ENCODE measurements at places on chromosomes 7 and 10.

DNA sequence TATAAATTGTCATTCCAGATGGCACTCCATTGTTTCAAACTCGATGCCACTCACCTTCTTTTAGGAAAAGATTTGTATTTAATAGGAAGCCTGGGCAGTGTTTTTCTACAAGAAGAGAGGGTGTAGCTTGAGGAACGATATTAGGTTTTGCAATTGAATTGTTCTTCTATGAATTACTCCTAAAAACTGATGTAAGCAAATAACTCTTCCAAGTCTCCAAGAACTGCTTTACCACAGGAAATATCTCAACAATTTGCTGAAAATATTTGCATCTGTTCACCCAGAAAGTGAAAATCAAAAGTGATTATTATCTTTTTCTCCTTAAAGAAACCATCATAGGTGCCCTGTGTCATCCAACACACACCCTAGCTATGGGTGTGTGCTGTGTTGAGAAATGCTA lies 261.3 kb upstream of the MEOX2 start:
- DNase-seq: no peak

- DNase-seq: no peak
Measured at GRCh38 chr10:1542941-1543340, 194.4 kb downstream of the ADARB2 start.

DNA sequence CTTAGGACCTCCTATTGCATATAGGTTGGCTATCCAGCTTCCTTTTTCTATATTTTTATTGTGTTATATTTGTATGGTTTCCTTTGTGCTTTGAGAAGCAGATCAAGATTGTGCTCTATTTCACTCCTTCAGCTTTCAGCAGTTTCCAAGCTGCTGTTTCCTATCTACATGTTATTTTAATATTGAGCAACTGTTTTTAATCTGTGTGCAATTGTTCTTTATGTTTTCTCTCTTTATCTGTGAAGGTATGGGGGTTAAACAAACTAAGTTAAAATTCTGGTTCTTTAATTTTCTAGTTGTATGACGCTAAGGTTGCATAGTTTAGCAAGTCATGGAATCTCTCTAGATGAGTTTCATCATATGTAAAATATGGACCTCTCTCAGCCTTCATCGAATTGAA lies 251.0 kb downstream of the GPR158 start:
- DNase-seq: no peak

DNA sequence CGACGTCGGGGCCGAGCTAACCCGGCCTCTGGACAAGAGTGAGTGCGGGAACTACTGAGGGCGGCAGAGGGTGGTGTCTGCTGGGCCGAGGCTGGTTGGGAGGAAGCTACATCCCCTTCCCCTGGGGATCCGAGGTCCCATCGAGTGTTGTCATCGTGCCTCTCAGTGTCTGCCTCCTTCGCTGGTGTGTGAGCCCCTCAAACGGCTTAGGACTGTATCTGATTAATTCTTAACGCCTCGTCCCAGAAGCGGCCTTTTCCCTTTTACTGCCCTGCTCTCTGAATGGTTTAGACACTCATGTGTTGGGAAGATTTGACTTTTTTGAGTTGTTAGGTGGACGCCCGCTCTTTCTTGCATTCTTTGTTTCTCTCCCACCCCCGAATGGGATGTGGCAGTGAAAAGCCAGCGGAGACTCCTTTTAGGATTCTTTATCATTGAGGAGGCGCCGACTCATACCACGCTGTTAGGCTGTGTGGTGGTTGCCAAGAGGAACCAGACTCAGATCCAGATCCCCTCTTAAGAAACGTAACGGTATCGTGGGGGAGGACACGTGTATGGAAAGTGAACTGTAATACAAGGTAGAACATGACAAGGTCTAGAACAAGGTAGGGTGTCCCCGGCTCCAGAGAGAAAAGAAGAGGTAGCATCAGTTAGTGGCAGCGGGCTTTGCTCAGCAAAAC lies 631 bp downstream of the SUPV3L1 start:
- no peak for DNase-seq

DNA sequence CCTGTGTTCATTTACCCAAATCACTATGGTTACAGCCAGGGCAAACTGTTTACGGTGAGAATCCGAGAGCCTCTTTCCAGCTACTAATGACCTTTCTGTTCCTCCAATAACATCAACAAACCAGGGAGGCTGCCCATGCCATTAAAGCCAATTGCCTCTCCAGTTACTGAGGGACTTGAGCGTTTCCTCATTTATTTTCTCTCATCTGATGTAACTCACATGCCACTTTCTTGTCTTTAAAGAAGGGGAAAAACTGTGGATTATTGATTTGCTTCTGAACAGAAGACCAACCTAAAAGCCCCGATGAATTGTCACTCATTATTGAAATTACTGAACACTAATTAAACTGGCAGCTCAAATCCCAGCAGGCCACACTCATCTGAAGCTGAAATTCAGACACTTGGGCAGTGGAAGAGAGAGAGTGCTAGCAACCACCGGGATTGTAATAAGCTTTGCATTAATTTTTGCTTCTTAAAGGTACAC lies 595.8 kb upstream of the MKI67 start:
- no peak for DNase-seq
